ENCODE measurements at places on chromosomes 16 and 17.
A peak's percentile ranks its signal among the peaks of the same experiment; 100 is the strongest.

DNA sequence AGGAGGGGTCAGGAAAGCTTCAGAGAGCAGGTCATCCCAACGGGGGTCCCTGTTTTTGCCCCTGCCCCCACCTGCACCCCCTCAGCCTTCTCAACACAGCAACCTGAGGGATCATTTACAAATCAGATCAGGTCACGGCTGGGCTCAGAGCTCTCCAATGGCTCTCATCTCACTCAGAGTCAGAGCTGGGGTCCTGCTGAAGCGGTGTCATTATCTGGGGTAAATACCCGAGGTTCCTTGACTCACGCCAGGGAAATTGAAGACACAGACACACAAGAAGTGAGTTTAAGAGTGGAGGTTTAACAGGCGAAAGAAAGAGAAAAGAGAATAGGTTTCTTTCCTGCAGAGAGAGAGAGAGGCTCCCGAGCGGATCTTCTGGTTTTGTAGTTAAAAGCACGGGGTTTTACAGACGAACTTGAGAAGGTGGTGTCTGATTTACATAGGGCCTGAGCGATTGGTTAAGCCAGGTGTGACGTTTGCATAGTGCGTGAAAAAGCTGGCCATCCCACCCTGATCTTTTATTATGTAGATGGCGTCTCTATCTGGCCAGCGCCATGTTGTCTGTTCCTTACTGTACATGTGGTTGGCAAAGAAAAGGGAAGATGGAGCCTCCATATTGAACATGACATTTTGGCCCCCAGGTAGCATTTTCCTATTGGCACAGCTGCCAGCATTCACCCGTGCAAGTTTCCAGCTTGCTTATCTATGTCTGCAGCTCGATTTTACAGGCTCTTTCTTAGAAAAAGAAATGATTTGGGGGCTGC is 51.4 kb downstream of the WSB1 start:
- no peak for DNase-seq

DNA sequence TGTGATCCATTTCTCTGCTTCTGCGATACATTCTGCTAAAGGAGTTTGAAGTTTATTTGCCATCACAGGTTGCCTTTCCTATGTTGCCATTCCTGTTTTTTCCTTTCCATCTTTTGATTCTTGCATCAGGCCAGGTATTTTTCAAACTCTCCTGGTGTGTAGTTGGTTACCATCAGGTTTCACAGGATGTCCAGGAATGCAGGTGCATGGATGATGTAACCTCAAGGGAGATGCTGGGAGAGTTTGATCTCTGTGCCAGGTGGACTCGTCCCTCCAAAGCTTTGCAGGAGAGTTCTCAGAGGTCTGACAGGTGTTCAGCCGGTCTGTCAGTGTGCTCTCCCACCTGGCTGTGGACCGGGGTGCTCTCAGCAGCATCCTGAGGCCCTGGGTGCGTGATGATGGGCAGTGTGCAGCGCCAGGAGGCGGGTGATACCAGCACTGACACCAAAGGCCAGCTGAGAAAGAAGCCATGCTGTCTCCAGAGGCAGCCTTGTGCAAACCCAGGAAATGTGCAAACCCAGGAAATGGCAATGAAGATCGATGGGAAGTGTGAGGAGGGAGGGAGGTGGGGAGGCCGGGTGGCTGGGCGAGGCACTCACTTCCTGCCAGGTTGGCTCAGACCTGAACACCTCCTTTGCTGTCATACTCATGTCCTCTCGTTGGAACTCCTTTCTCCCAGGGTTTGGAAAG is 1.7 kb downstream of the ATP2C2 start:
- DNase-seq = no peak

DNA sequence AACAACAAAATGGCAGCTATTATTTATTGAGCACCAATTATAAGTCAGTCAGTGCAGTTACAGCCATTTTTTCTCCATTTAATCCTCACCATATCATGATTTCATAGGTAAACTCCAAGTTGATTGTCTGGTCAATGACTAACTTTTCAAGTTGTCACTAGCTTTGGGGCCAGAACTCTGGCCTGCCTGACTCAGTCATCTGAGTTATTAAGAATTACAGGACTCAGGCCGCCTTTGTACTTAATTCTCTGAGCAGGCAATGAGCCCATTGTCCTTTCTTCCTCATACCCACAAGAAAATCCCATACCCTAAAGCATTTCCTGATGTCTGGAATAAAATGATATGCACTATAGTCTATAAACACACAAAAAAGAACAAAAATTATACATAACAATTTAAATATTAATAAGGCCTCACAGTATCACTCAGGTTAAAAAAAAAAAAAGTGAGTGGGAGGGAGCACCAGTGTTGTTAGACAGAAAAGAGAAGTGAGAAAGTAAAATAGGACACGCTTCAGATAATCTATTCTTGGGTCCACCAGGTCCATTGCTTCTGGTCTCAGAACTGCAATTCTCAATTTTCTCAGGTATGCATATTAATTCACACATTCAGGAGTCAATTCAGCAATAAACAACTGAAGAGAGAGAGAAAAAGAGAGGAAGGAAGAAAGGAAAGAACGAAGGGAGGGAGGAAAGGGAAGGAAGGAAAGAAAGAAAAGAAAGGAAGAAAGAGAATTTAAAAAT is 70.2 kb downstream of the SPAG9 start:
- DNase-seq = no peak

- DNase-seq = no peak
Measured at GRCh38 chr17:7606280-7606679, 8.4 kb downstream of the FXR2 start.

DNA sequence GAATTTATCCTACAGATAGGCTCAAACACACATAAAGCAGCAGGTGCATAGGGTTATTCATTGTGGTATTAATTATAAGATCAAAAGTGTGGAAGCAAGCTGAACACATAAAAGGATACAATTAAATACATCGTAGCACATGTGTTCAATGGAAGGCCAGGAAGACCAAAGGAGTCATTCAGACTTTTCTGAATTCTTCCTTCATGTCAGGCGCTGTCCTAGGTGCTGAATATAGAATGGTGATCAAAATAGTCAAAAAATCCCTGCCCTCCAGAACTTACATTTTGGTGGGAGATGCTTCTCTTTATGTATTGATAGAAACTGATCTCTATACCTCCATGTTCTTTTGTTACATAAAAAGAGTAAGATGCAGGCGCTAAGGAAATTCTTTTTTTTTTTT is 439.0 kb upstream of the ASIC2 start:
- no peak for DNase-seq

- DNase-seq = no peak
Measured at GRCh38 chr16:17380613-17381012, 90.1 kb downstream of the XYLT1 start.

DNA sequence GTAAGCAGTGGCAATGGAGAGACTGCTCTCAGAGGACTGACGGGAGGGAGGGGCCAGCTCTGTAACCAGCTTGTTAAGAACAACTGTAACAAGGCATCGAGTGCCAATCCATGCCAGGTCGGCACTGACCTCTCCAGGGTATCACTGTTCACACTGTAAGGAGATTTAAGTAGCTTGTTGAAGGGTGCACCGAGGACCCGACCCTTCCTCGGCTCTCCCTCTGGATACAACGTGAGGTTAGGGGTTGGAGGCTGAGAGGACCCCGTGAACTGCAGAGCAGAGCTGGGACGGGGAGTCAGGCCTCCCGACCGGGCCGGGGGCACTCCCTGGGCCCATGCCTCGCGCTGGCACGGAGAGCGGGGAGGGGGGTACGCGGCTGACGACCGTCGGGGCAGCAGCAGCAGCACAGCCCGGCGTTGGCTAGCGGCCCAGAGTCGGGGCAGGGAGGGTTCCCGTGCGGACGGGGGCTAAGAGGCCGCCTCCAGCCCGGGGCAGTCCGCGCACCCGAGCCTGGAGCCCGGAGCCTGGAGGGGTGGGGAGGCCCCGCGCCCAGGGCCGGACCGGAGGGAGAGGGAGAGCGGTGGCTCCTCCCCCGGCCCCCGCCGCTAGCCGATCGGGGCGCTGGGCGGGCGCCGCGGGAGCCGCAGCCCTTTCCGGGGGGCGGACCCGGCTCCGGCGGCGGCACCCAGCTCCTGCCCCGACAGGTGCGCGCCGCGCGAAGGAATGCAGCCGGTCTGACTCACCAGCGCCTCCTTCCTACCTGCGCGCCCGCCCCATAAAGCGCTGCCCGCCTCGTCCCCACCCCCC is at the start of gene ITGB4:
TSS of gene ITGB4 (plus strand) at position 804 of the 807 bp plus-strand sequence. CDS start 3,245 bp downstream, outside the sequence.
- DNase-seq = peak; percentile 63

DNA sequence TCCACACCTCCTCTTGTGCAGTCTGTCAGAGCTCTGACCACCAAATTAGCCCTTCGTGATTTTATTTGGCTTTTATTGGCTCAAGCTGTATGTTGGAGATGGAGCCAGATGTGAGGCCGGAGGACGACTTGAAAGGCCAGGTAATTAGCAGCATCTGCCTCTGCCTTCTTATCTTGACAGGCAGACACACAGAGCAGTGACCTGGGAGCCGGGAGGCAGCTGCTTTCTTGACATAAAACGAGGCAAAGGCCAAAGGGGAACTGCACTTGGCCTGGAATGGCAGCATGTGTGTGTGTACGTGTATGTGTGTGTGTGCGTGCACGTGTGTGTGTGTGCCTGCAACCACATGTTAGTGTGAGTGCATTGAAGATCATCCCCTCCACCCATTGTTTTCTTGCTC is 56.9 kb upstream of the BRD7 start:
- DNase-seq = no peak

- DNase-seq = no peak
Measured at GRCh38 chr16:56463153-56463552, 11.8 kb downstream of the OGFOD1 start.

DNA sequence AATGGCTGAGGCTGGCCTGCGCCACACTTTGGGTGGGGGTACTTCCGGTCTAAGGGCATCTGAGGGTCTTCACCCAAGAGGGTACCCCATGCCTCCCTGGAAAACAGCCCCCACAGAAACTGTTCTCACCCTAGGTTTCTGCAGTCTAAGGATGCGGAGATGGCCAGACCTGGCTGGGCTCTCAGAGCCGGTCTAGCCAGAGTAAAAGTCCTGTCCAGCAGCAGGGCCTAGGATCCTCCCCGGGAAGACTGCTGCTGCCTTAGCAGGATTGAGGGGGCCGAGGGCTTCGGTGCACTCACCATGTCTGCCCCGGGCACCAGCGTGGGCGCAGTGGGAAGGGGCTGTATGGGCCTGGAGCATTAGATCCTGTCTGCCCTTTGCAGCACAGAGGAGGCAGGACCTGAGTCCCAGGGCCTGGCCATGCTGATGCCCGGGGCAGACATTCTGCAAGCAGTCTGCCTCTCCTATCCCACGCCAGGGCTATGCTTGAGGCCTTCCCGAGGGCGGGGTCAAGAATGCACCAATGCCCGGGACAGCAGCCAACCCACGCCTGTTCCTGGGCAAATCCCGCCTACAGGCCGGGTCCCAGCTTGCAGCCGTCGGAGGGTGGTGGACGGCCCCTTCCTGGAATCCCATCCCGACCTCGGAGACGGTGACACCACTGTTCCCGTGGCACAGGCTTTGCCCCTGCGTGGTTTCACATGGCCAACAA is 54.7 kb downstream of the CBFA2T3 start:
- no peak for DNase-seq

Measured in activated T-helper 2 cell treated with anti-CD3 and anti-CD28 coated beads, Interferon-gamma antibody, Interleukin-2, Interleukin-4, amounts not matched to agents 10 μg/mL and 5 μg/mL and 100 μg/mL, durations not matched to agents 14 hours and 24 hours and 36 hours (primary cell).